ENCODE measurements at places on chromosomes 3 and 15. TPM values are rescaled to one million over a fixed set of nuclear protein-coding genes. Genes with fewer than 3 reads are reported as not detected.

- no peak for DNase-seq
These were observed 8.3 kb downstream of the IQSEC1 start for GRCh38 chr3:13064964-13065363.

- DNase-seq: no peak
These were observed 41.4 kb downstream of the DNAJB8 start for GRCh38 chr3:128425142-128425845.

Gene ZNF609
- 12.5 TPM for polyA plus RNA-seq

Gene ADAMTS7
- 12.1 TPM for polyA plus RNA-seq

- DNase-seq: peak; percentile 32
These were observed 161.6 kb downstream of the GAP43 start for GRCh38 chr3:115784739-115785536.

DNA sequence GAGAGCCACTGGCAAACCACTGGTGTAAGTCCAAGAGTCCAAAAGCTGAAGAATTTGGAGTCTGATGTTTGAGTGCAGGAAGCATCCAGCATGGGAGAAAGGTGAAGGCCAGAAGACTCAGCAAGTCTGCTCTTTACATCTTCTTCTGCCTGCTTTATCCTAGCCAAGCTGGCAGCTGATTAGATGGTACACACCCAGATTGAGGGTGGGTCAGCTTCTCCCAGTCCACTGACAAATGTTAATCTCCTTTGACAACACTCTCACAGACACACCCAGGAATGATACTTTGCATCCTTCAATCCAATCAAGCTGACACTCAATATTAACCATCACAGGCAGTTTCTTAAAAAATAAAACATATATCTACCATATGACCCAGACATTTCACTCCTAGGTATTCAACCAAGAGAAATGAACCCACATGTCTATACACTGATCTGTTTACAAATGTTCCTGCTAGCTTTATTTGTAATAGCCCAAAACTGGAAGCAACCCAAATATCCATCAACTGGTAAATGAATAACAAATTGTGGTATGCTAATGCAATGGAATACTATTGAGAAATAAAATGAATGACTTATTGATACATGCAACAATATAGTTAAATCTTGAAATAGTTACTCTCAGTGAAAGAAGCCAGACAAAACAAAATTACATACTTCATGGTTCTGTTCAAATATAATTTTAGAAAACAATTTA lies 373.8 kb downstream of the ZNF385D start:
- DNase-seq: no peak

GRCh38 chr15:61906961-61907752 lies 153.1 kb downstream of the VPS13C start:
- DNase-seq: peak; percentile 5

DNA sequence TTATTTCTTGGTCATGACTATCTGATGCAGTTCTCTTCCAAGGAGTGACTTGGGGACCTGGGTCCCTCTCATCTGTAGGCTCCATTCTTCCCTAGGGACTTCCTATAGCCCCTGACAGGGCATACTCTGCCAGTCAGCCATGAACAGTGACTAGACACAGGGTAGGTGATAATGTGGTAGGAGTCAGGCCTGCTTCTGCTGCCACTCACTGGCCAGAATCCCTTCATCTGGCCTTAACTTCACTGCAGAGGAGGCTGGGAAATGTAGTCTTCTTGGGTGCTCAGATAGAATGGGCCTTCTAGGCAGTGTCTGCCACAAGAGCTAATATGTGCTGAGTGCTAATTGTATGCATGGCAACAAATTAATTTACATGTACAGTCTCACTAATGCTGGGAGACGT lies 84.5 kb downstream of the CACNA2D3 start:
- no peak for DNase-seq

Gene C3orf85
- 52.2 TPM for polyA plus RNA-seq

GRCh38 chr3:124834723-124835718 lies 52.1 kb downstream of the ITGB5 start:
- peak; percentile 92 for DNase-seq

- no peak for DNase-seq
These were observed 79.7 kb downstream of the LRRFIP2 start for GRCh38 chr3:37094636-37095035.

Gene ZNF620
- polyA plus RNA-seq: 3.0 TPM

DNA sequence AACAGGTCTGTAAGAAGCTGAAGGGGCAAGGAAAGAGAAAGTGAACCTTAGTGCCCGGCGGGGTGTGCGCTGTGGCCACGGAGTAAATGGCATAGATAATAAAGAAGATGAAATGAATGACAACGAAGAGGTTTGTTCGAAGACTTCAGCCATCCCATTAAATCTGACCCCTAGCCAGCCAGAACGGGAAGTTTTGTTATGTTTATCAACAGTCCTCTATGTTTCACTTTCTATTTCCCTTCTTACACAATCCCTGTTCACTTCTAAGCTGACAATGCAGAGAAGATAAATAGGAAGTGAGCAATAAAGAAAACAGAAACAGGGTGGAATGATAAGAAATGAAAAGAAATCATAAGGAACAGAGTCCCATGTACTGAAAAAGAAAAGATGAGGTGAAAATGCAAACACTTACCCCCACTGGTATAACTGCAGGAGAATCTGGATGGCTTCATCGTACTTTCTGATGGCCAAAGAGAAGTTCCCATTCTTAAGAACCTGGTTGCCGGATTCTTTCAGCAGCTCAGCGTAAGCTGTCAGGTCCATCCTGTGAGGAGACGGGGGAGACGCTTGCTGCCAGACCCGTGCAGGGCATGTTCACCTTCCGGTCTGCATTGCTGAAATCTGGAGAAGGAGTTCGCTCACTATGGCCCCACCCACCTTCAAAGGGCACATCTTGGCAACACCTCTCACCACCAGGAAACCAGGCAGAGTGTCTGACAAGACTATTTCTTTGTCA lies 36.8 kb downstream of the TRANK1 start:
- no peak for DNase-seq

- DNase-seq: no peak
These were observed 2.5 kb upstream of the RAB7A start for GRCh38 chr3:128723477-128723876.

DNA sequence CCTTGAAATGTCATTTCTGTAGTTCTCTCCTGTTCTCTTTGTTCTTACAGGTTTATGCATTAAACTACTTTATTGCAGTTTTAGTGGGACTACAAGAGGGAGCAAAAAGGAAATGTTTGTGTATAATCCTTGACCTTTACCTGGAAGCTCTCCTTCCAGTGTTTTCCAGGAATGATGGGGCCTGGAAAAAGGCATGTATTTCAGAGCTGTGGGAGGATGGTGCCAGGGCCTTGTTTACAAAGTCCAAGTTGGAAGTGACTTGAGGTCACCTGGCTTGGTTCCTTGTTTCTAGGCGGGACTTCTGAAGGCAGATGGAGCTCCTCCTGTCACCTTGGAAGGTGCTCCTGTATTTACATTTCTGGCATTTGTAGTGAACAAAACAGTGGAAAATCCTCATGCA lies 15.1 kb downstream of the ACVR2B start:
- DNase-seq: no peak

Gene NLGN1
- polyA plus RNA-seq: 2.0 TPM

Gene ADPRH
- 1.5 TPM for polyA plus RNA-seq

GRCh38 chr3:58198362-58198761 lies 12.4 kb downstream of the DNASE1L3 start:
- DNase-seq: no peak

Gene LYSMD2
- 5.5 TPM for polyA plus RNA-seq

DNA sequence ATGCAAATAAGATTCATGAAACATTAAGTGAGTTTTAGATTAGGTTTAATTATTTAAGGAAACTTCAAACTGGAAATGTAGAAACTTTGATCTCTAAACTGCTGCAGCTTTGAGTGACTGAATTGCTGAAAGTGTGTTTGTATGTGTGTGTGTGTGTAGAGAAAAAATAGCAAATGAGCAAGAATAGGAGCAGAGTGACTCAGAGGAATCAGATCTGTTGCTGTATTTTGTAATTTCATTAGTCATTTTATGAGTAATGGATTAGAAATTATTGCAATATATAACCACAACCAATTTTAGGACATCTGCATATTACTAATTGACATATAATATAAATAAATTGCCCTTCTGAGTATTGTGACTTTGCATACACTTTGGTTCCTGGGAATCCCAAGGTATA lies 52.8 kb upstream of the SLC9A9 start:
- DNase-seq: no peak

DNA sequence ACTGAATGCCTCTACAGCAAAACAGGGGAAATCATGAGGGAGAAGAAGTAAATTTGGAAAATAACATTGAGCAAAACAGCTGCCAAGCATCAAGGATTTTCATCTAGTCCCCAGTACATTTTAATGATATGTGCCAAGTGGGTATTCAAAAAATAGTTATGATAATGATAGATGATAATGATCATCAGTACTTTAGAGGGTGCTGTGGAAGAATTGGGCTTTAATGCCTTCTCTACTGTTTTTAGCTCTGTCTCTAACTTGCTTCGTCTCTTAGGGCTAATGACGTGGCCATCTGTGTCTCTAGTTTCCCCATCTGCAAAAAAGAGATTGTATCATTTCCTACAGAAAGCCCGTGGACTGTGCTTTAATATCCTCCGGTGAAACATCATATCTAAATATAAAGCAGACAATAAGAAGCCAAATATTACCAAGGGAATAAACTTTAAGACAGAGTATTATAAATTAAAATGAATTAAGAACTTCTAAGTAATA lies 10.2 kb upstream of the FSIP1 start:
- no peak for DNase-seq

DNA sequence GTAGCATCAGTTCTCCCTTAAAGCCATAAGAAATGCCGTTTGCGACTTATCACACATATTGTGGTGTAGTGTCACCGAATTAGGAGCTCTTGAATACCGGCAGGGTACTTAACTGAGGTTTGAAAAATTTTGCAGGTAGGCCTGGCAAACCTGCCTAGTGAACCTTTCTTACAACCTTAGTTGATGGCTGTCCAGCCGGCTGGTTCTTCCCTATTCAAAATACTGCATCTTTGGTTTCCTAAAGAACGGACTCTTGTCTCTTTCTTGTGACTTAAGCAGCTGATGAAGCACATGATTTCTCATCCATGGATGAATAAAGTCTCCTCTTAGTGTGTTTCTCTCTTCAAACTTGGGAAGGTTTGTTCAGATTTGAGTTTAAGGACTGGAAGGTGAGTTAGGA lies 1.5 kb downstream of the RAB7A start:
- no peak for DNase-seq

DNA sequence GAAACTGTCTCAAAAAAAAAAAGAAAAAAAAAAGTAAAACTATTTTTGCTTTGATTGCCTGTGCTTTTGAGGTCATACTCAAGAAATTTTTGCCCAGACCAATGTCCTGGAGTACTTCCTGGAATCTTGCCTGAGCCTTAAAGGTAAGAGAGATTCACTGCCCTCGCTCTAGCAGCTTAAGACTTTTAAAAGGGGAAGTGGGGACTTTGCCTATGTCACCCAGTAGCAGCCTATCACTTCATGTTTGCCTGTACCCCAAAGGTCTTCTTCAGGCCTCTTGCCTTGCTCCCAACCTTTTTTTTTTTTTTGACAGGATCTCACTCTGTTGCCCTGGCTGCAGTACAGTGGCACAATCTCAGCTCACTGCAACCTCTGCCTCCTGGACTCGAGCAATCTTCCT lies 18.9 kb upstream of the GOLGB1 start:
- no peak for DNase-seq

Gene MEX3B
- polyA plus RNA-seq: 4.8 TPM

GRCh38 chr3:114404590-114404989 lies 110.8 kb downstream of the TIGIT start:
- DNase-seq: no peak

DNA sequence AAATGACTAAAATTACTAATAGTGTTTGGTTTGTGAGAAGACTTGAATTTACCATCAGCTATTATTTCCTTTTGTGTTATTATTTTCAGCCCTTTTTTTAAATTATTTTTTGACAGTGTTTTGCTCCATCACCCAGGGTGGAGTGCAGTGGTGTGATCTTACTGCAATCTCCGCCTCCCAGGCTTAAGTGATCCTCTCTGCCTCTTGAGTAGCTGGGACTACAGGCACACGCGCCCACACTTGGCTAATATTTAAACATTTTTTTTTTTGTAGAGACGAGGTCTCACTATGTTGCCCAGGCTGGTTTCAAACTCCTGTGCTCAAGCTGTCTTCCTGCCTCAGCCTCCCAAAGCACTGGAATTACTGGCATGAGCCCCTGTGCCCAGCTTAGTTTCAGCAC lies 31.7 kb upstream of the UTS2B start:
- no peak for DNase-seq

DNA sequence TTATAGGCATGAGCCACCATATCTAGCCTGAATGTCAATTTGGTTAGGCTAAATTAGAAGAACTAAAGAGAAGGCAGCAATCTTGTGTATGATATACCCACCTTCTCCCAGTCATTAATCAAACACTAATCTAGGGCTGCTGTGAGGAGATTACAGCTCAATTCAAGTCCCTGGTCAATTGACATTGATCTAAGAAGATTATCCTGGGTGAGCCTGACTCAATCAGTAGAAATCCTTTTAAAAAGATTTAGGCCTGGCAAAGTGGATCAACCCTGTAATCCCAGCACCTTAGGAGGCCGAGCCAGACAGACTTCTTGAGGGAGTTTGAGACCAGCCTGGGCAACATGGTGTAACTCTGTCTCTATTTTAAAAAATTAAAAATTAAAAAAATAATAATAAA lies 2.5 kb upstream of the DNAH12 start:
- no peak for DNase-seq

Gene PRR20G
- polyA plus RNA-seq: not detected

DNA sequence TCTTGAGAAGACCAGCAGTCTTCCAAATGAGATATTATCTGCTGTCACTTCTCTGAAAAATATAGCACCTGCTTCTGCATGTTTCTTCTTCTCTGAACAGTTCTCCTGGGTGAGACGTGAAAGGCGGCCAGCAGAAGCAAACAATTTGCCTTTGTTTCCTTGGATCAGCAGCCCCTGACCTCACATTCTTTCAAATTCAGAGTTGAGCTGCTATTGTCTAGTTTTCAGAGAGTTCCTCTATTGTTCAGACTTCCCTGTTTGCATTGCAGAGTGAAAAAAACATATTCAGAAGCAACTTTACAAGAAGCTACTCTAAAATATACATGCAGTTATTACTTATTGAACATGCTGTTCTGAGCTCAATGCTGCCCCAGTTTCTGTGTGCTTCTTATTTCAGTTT lies 653.6 kb downstream of the NAALADL2 start:
- no peak for DNase-seq

- DNase-seq: no peak
These were observed 8.9 kb upstream of the ALDH1A2 start for GRCh38 chr15:58074452-58074851.

DNA sequence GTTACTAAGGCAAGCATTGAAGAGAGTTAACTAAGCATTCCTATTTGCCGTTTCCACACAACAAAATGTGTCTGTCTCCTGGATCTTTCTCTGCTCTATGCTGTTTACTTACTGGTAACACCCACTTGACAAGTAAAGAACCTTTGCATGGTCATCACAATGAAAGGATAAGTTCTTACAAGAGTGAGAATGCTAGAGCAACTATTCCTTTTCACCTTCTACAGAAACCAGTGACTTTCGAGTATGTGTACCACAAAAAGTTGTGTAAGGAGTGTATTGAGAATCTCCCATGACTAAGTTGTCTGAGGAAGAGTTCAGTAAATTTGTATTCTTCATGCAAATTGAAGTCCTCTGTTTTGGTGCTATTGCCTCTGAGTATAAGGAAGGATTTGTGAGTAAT lies 10.8 kb downstream of the TIPARP start:
- no peak for DNase-seq

- DNase-seq: no peak
These were observed 46.4 kb upstream of the SYNM start for GRCh38 chr15:99058421-99058870.

All from hepatocyte (in vitro differentiated cells).